ENCODE measurements at places on chromosomes 6 and 20.

DNA sequence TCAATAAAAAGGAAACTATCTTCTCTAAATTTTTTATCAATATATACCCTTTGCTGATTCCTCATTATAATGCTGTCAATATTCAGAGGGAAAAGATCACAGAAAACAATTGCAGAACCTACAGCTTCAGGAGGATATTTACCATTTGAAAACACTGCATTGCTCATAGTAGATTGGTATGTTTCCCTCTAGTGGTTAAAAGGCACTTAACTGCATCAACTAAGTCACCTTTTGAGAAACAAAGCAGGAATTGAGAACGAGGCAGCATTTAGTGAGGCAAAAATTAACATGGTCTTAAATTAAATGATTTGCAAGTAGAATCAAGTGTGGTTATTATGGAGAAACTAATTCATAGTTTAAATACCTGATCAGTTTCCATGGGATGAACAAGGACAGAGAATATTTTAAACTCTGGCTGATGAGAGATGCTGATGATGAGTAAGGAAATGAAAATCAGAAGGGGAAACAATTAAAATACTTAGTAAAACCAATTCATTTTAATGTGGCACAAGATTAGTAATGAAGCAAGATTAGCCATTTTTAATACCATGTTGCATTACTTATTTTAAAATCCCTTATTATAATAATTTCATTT lies 642.1 kb downstream of the EPHA7 start:
- no peak for DNase-seq

- no peak for DNase-seq
Observed at GRCh38 chr20:46512943-46513844, at the start of gene ZNF334. TSS of gene ZNF334 (minus strand) at chr20:46513559. CDS start at chr20:46512102, 1,457 bp downstream.

DNA sequence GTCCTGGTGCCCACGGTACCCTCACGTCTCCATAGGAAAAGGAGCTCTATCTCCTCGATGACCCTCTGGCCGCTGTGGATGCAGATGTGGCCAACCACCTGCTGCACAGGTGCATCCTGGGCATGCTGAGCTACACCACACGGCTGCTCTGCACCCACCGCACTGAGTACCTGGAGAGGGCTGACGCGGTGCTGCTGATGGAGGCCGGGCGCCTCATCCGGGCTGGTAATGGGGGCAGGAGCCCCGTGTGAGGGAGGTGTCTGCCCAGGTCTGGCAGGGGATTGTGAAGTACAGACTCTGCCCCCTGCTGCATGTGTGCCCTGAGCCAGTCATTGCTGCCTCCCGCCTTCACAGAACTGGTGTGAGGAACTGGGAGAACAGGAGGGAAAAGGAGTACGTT lies 12.4 kb downstream of the DLK2 start:
- no peak for DNase-seq

- DNase-seq, result no peak
Observed at GRCh38 chr6:43984442-43985321, 142.6 kb downstream of the MRPL14 start.

DNA sequence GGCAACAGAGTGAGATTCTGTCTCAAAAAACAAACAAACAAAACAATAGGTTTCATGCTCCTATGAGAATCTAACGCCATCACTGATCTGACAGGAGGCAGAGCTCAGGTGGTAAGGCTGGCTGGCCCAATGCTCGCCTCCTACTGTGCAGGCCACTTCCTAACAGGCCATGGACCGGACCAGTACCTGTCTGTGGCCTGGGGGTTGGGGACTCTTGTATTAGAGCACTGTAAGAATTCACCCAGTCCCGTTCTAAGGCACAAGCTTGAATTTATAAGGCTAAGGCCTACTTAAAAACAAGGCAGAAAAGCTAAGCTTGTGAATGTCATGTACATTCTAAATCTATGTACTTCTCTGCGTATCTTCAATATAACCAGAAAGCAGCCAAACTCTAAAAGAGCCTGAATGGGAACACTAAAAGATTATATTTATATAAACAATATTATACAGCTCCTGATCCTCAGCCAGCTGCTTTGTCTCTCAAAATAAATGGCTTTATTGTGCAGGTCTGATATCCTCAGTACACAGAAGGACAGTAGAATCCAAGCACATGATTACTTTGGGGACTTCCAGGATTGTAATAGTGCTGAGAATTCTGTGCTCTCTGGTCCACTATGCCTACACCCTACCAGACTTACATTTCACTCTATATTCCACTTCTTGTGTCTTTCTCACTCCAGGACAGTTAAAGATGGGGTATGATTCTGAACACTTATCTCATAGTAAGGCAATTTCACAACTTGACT lies 64.5 kb upstream of the DST start:
- DNase-seq, result no peak

DNA sequence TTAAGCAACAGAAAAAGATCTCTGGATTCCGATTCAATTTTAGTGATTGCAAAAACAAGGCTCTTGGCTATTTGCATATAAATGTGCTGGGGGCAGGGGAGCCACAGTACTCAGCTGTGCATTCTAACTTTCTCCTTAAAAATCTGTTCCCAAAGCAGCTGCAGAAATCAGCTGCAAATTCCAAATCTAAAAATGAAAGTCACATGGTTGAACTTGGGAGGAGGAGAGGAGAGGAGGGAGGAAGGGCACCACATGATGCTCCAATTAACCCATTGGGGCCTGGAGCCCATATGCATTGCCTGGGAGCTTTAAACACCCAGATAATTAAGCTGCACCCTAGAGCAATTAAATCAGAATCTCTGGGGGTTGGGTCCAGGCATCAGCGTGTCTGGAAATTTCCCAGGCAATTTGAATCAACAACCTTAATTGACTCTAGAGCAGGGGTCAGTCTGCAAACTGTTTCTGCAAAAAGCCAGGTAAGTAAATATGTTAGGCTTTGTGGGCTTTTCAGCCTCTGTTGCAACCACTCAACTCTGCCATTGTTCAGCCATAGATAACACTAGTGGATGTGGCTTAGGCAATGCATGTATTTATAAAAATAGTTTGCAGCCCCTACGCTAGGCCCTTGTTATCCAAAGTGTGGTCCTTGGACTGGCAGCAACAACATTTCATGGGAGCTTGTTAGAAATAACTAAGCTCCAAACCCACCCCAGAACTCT lies 508.1 kb downstream of the KIF16B start:
- no peak for DNase-seq

DNA sequence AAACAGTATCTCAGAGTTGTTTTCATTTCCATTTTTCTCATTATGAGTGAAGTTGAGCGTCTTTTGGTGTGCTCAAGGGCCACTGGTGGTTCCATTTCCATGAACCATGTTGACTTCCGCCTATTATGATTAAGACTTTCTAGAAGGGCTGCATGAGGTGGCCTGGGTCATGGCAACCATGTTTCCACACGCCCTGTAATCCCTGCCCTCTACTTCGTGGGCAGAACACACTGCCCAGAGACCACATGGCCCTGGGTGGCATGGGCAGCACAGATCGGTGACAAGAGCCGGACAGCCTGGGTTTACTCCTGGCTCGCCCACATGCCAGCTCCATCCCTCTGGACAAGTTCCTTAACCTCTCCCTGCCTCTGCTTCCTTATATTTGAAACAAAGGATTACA lies 14.8 kb downstream of the PRPH2 start:
- no peak for DNase-seq

DNA sequence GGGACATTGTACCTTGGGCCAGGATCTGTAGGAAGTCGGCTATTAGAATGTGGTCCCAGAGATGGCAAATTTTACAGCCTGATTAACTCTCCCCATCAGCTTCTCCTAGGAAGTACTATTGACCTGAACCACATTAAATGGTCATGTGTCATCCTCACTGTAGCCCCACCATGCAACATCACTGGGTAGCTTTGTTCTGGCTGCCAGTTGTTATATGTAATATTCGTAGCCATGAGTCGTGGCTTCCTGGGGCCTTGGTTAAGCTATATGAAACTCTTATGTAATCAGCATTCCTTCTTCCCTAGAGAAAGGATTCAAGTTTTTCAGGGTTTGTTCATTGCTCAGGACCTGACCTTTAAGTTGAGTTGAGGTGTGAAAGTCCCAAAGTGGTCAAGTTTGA lies 125.7 kb downstream of the ANKS1A start:
- DNase-seq, result no peak

GRCh38 chr20:1840817-1841553 lies 54.2 kb upstream of the SIRPA start:
- no peak for DNase-seq
